NCI-H1436 (cell line): ENCODE measurements at places on chromosomes 6 and 20.

DNA sequence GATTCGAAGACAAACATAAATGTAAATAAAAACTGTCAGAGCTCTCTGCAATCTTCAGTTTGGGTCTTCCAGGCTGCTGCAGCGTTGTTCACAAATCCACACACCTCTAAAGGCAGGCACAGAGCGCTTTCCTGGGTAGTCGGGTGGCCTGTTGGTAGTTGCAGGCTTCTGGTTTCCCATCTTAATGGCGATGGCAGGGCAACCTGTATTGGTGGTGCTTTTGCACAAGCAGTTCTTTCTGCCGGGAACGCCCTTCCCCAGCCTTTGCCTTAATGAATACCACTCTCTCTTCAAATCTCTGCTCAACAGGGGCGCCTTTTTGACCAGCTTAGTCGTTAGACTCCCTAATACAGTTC, 723 bp upstream of the IFT52 start:
- no peak for DNase-seq

GRCh38 chr6:43851204-43851865, 81.3 kb downstream of the VEGFA start:
- no peak for DNase-seq

DNA sequence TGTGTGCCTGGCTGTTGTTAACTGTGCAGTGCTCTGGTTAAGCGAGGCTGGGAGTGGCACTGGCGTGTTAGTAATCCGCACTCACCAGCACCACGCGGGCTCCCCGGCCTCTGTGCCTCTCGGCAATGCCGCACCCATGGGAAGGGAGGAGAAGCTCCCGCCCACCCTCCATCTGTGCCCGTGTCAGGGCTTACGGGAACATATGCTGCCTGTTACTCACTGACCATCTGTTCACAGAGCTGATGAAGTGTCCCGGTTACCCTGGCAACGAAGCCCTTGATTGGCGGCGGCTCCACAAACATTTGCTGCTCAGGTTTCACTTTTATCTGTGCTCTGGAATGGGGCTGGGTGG, 114.7 kb downstream of the PSMB1 start:
- DNase-seq: peak; percentile 91

- no peak for DNase-seq
Measured at GRCh38 chr6:18262702-18263417, 1.5 kb downstream of the DEK start.

- DNase-seq: no peak
Measured at GRCh38 chr20:37302981-37303380, 13.5 kb downstream of the MANBAL start.

DNA sequence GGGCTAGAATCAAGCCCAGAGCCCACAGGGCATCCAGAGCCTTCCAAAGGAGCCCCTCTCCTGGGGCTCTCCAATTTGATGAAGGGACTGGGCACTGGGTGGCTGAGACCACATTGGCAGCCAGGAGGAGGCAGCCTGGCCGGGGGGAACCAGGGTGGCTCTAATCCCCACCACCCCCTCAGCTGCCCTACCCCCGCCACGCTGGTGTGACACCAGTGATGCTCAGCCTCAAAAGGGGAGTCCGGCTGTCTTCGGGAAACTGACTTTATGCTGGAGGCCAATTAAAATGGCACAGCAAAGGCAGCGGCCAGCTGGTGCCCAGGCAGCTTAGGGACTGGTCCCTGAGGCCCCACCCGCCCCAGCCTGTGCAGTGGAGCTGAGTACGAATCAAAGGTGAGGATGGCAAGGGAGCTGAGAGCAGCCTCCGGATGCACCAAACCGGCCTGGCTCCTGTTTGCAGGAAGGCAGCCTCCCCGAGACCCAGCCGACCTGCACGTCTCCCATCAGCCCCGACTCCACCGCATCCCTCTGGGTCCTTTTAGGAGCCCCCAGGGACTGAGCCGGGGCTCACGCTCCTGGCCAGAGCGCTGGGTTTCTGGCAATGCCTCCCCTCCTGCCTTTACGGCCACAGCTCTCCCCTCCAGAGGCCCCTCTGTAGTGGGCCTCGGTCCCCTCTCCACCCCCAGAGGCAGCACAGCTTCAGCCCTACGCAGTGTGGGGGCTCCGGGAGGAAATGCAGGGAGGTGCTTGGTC, 28.5 kb downstream of the CHRNA4 start:
- DNase-seq: no peak

GRCh38 chr6:72864799-72865198, 242.9 kb downstream of the KCNQ5 start:
- DNase-seq: no peak

GRCh38 chr6:47149066-47149465, 106.9 kb upstream of the ADGRF1 start:
- DNase-seq: no peak

- DNase-seq: no peak
Measured at GRCh38 chr6:45872827-45873365, 142.8 kb downstream of the CLIC5 start.

DNA sequence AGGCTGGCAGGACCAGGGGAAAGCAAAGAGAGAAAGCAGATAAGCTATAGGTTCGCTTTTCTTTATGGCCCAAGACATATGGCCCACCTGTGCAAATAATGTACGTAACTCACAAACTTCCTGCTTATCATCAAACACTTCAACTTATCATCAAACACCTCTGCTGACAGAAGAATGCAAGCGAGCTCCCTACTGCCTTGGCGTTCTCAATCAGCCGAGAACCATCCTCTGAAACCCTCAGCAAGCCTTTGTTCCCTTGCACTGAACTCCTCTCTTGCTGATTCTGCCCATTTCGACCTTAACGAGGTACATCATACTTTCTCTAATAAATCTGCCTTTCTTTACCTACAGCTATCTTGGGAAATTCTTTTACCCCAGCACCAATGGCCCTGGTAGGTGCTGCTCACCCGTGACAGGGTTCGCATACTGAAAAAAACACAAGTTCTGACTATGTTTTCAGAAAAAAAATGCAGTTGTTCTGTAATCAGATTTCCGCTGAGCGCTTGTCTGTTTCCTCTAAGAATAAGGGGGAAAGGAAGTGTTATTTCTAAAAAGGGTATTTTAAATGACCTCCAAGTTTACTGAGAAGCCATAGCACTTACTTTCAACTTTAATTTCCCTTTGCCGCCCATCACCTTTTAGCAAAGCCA, 28.3 kb downstream of the SERPINB6 start:
- DNase-seq: no peak

DNA sequence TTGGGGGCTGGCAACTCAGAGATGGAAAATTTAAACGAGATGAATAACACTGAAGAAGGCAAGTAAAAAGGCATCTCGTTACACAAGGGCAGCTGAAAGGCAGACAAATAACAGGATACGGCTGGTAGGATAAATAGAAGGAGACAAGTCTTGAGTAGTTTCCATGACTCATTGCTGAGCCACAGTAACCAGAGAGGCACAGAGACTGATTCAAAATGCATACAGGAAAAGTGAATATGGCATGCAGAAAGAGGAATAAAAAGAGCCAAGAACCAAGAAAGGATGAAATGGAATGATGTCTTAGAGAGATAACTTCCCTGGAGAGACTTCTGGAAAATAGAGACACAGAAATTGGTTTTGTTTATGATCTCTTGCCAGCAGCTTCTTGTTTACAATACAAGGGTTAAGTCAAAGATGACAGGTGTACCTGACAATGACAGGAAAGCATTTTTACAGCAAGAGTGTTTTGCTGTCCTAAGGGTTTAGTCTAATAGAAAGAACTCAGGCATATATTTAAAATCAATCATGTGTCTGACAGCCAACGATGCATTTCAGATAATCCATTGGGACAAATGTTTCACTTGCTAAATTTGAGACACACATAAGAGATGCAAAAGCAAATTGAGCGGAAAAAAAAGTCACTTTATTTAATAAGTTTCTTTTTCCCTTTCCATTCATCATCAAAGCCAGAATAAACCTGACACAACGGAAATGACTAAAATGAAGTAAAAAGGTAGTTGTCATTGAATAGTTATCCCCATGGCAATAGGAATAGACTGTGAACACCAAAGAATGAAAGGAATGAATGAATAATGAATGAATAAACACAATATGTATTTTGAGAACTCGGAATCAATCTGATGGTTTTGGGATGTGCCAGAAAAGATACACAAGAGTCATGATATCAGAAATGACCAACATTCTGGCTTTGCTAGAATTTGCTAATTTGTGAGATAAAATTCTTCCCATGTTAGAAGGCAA, 68.0 kb upstream of the KCNQ5 start:
- DNase-seq: peak; percentile 73
